Neural progenitor cell (in vitro differentiated cells): ENCODE measurements at places on chromosomes 2 and 18.

DNA sequence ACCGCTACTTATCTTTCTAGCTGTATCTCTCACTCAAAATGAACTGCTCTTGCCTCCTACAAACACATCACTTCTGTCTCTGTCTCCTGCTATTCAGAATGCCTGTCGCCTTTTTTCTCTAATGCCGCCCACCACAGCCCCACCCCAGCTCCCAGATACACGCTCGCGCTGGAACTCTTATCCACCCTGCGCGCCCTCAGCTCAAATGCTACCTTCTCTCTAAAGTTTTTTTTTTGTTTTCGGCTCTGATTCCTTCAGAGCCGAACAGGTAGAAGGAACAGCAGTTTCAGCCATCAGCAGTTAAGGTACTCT lies 3.9 kb upstream of the SOS1 start:
- no peak for DNase-seq

- no peak for DNase-seq
These were observed 633 bp upstream of the PPIG start for GRCh38 chr2:169583518-169583917.

DNA sequence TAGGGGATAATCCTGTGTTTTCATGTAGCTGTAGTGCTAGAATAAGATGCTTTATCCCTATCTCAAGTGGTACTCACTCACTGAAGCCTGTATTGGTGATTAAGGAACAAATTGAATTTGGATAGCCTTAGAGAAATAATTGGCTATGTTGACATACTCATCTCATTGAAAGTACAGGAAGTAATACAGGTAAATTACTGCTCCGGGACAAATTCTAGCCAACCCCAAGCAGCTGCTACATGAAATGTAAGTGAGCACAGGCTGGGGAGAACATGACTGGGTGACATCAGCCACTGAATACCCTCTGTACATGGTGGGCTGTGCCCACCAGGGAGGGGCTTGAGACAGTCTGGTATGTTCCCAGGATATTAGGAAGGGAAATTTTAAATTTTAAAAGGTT lies 188.4 kb upstream of the RASGRP3 start:
- DNase-seq = no peak

- DNase-seq = peak; percentile 35
These were observed 415.7 kb upstream of the TCF4 start for GRCh38 chr18:56003720-56004088.

DNA sequence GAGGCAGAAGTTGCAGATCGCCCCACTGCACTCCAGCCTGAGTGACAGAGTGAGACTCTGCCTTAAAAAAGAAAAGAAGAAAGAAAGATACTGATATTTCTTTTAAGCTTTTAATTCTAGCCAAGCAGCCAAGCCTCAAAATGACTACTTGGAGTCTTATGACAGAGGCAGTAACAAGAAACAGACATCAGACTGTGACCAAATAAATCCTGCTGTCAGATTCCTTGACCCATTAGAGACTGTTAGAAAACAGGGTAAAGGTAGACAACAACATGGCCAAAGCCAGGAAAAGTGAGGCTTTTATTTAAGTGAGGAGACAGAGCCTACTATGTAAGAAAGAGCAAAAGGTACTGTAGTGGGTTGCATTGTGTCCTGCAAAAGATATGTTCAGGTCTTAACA lies 83.4 kb upstream of the NARS1 start:
- DNase-seq = no peak

DNA sequence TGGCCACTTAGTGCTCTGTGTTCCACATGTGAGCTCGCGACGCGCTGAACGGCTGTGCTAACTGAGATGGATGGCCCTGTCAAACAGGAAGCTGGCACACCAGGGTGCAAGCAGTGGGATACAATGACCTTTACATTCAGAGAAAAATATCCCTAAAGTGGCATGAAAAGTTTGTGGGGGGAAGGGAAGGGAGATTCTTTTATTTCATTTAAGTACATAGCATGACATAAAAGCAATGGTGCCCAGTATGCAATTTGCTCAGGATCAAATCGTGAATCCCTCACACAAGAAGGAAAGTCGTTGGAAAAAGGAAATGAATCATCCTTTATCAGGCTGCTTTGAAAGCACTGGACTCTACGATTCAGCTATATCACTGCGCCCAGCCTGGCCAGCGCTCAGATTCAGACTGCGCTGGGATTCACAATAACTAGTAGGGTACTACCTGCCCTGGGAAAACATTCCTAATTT lies 26.0 kb downstream of the SATB2 start:
- peak; percentile 11 for DNase-seq

- DNase-seq = peak; percentile 38
These were observed 51.3 kb downstream of the RNF144A start for GRCh38 chr2:6968319-6969100.

- no peak for DNase-seq
These were observed 346.9 kb downstream of the MEIS1 start for GRCh38 chr2:66781804-66782203.

DNA sequence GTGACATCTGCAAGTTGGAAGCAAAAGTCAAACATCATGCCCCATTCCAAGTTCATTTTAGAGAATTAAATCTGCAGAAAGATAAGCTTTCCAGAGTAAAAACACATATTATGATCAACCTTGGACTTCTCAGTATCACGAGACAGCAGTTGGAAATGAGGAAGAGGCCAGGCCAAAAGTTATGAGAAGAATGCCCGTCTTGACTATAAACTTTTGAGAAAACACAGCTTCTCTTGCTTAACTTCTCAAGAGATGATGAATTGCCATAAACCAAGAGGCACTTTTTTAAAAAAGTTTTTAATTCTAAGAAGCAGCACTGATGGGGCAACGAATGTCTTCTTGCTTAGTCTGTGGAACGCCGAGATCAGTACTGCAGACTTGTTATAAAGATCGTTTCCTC lies 52.6 kb upstream of the NFU1 start:
- no peak for DNase-seq

GRCh38 chr2:222707689-222708273 lies 36.3 kb downstream of the MOGAT1 start:
- DNase-seq = no peak

- DNase-seq = no peak
These were observed 15.7 kb downstream of the SUPT7L start for GRCh38 chr2:27647737-27648136.

- no peak for DNase-seq
These were observed 176.4 kb upstream of the RAB6C start for GRCh38 chr2:129803032-129803431.

DNA sequence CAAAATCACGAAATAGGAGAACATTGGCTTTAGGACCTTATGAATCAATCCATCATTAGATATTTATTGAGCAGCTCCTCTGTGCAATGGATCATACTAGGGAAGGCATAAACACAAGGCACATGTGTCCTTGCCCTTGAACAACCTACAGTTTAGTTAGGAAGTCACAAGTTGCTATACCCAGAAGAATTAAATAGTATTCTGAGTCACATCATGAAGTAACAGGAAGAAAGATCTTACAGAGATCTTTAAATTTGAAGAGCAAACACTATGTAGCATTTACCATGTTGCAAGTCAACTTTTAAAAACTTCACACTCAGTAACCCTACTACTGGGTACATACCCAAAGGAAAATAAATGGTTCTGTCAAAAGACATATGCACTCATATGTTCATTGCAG lies 355.2 kb upstream of the SLC14A2 start:
- no peak for DNase-seq

- DNase-seq = peak; percentile 20
These were observed 18.8 kb upstream of the FOXI3 start for GRCh38 chr2:88471083-88471942.

GRCh38 chr2:120783371-120783791 lies 47.7 kb downstream of the GLI2 start:
- peak; percentile 80 for DNase-seq

DNA sequence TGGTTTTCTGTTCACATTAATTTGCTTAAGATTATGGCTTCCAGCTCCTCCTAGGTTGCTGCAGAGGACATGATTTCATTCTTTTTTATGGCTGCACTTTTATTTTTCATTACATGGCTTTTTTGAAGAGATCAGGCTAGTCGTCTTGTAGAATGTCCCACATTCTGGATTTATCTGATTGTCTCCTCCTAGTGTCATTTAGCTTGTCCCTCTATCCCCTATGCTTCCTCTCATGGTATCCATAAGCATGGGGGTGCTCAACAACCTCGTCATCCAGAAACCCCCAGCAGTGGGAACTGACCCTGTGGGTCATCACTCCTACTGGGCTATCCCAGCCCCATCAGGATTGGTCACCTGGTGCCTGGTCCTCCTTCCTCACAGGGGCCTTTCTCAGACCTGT lies 49.6 kb downstream of the SERTAD2 start:
- DNase-seq = no peak

GRCh38 chr18:63936932-63937393 lies 12.1 kb upstream of the HMSD start:
- DNase-seq = no peak

DNA sequence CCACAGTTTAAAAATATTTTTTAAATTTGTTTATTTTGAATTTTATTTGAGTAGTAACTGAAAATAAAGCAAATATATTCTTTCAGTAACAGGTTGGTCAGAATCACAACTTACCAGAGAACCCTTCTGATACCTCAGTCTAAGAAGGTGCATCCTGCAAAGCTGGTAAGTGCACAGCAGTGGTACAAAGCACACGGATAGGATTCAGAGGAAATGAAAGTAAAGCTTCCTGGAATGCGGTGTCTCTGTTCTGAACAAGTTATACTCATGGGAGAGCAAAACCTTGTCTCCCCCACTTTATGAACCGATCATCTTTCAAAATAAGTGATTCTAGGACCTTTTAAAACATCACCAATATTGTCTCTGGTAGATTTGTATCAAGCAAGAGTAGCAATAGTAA lies 398.3 kb downstream of the TMX3 start:
- no peak for DNase-seq

- no peak for DNase-seq
These were observed 244.6 kb upstream of the NT5C1B start for GRCh38 chr2:18833941-18834340.

GRCh38 chr18:27599202-27599829 lies 414.2 kb upstream of the CHST9 start:
- peak; percentile 79 for DNase-seq

DNA sequence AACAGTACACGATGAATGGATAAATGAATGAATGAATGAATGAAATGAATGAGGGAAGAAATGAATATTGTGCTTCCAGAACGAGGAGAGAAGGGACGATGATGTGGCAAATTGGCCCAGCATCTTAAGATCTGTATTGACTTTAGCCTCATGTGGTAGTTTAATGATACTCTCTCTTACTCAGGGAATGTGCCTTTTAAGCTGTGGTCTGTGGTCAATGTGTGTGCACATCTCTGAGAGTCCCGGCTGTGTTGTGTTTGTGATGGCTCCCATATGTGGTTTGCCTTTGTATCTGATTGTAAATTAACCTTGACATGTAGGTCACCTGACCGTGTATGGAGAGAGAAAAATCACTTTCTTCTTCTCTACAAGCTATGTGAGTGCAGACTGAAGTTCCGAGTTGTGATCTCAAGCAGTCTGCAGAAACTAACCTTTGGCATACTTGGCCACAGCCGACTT lies 91.2 kb downstream of the NEDD4L start:
- no peak for DNase-seq

- no peak for DNase-seq
These were observed 24.8 kb upstream of the TFCP2L1 start for GRCh38 chr2:121309801-121310200.

GRCh38 chr2:230602562-230603230 lies 109.9 kb upstream of the CAB39 start:
- no peak for DNase-seq

GRCh38 chr2:75018162-75018561 lies 59.7 kb downstream of the POLE4 start:
- DNase-seq = no peak

DNA sequence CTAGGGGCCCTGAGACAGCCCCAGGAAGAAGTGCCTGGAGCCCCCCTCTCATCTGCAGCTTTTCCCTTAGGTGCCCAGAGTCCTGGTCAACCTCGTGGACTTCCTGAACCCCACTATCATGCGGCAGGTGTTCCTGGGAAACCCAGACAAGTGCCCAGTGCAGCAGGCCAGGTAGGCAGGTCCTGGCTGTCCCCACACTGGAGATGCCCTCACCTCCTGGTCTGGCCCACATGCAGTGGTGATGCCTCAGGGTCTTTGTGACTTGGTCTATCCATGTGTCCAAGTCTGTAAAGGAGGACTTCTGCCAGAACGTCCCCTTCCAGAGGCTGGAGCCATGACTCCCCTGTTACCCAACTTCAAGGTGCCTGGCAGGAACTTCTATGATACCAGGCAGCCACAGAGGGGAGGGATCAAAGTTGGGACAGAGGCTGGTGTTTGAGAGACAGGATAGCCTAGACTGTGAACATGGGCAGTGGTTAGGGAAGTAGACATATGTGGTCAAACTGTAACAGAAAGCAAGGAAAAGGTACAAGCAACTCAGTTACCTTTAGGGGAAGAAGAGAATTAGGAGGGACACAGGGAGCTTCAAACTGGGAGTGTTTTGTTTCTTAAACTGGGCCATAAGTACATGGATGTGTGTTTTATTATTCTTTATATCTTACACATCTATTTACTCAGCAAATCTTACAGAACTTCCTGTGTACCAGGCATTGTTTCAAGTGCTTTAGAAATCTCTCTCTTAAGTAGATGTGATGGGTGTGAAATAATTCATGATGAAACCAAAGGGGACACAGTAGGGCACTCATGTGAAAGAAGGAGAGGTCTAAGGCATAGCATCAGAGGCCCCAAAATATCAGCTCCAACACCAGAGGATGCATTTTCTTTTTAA lies 107.1 kb downstream of the PLB1 start:
- no peak for DNase-seq

GRCh38 chr18:10190564-10190963 lies 263.9 kb upstream of the APCDD1 start:
- DNase-seq = no peak

- DNase-seq = no peak
These were observed 247.3 kb downstream of the NUP35 start for GRCh38 chr2:183371545-183371944.

DNA sequence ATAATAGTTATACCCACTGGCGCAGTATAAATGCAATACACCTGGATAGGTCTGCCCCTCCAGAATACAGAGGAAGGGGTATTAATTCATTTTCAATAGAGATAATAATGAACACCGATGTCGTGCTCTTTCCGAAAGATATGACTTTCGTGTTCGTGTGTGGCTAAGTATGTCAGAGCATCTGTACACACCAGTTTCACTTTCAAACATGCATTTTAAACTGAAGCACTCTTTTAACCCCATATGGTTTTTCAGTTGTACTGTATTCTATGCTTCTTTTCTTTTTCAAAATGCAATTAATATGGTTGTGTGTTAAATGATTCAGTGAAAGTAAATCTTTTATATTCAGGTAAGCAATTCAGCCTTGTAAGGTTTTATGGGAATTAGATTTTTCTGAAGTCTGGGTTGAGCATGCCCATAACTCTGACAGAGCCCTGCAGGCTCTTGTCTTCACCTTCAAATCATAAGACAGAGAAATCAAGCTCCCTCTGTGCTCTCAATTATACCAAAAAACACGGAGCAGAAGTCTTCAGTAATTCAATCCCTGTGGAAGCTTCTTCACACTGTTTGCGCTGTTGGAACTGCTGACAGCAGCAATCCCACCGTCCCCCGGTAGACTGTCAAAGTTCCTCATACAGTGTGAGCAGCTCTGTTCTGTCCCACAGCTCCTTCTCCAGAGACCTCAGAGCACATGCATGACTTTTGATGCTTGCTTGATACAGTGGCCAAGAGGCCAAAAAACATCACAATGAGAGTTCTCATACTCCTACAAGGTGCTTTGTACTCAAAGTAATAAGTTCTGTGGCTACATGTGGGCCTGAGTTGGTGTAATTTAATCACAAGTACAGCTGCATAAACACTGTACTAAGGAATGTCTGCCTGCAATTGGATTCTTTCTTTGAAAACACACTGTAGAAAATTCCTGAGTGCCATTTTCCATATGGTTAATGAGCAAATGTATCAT lies 186.8 kb downstream of the ZNF521 start:
- no peak for DNase-seq

- DNase-seq = no peak
These were observed 279.9 kb upstream of the NCKAP5 start for GRCh38 chr2:133848111-133848649.
